ENCODE measurements at places on chromosomes 4 and X.

DNA sequence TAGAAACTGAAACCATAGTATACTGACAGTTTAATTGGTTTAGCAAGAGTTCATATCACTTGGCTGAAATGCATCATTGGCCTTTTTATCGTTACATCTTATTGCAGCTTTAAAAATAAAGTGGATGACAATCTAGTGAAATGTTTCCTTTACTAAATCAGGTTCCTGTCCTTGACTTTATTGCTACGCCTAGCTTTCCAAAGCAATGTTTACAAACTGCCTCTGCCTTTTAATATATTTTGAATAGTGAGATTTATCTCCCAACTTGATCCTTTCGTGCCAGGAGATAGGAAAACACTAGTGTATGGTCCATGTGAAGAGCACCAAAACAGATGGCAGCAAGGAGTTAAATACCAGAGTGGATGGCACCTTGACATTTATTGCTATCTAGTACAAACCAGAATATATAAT lies 67.0 kb downstream of the GPC3 start:
- no peak for DNase-seq

DNA sequence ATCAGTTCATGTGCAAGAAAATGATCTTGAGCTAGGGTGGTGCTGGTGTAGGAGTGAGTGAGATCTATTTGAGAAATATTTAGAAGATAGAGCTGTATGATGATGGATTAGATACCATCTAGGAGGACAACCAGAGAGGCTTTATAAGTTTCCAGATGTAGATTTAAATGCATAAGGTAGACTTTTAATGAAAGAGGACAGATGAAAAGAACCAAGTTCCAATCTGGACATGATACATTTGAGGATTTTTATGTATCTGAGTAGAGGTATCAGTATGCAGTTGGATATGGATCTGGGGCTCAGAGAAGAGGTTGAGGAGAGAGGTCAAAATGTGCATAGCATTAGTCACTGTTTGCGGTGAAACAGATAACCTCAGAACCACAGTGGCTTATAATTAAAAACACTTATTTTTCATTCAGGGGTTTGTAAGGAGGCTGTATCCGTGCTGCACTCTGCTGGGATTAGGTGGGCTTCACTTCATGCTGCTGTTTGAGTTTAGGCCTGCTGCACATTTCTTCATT lies 348.7 kb downstream of the BMPR1B start:
- DNase-seq = peak; percentile 36

GRCh38 chr4:24720436-24720835 lies 74.9 kb upstream of the SOD3 start:
- no peak for DNase-seq

- no peak for DNase-seq
Observed at GRCh38 chrX:94492541-94492940, 818.5 kb downstream of the FAM133A start.

DNA sequence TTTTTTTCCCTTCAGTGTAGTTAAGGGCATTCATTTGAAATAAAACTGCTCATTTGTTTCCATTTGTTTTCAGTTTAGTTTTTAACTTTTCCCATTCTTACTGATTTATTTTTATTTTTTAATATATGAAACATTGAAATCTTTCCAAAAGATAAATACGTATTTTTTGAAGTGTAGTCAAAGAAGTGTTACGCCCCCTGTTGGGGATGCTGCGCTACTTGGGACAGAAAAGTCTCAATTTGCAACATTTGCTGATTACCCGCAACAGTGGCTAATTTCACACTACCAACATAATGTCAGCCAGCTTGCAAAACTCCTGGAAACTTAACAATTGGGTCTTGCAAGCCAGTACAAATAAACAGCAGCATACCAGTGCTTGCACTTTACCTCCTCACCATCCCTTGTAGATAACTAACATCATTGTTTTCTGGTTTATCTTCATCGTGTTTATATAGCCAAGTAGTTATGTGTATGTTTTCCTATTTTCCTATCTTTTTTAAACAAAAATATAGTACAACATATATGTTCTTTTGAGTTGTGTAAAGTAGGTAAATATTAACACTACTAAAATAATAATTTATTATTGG lies 158.6 kb downstream of the STPG2 start:
- DNase-seq = no peak

DNA sequence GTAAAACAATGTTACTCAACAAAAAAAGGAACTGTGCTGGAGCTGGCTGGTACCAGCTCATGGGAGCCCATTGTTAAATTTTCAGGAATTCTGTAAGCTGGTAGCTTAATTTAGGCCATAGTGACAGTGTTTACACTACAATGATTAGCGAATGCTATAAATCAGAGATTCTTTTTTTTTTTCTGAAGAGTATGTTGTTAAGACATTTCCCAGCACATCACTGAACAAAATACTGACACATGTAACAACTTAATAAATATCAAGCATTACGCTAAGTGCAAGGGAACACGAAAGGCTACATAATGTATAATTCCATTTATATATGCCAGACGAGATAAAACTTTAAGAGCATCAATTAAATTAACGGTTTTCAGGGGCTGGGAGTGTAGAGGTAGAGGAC lies 4.4 kb downstream of the WDFY3 start:
- no peak for DNase-seq

DNA sequence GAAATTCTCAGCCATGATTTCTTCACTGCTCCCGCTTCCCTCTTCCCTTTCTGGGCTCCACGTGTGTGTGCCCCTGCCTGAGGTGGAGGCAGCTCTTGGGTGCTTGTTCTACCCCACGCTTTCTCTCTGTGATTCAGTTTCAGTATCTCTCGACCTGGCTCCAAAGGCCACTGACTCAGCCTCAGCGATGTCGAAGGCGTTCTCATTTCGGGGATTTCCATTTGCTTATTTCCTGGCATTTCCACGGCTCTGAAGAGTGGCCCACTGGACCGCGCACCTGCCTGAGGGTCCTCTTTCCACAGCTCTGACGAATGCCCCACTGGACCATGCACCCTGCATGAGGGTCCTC lies 52.4 kb downstream of the GAK start:
- DNase-seq = no peak

DNA sequence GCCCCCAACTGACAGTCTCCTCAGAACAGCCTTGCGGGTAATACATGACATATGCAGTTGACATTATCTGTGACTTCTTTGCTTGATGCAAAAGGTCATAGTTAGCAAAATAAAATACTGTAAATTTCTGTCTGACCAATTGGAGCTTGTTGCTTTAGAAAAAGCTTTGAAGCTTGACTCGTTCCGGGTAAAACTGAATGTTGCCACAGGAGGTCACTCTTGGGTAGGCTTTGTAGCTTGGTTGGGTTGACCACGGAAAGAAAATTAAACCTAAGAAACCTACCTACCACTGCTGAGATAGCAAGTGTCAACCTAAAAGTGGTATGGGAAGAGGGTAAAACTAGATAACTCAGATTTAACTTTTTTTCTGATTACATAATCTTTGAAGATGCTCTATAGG lies 23.2 kb downstream of the PRPS2 start:
- DNase-seq = peak; percentile 20

DNA sequence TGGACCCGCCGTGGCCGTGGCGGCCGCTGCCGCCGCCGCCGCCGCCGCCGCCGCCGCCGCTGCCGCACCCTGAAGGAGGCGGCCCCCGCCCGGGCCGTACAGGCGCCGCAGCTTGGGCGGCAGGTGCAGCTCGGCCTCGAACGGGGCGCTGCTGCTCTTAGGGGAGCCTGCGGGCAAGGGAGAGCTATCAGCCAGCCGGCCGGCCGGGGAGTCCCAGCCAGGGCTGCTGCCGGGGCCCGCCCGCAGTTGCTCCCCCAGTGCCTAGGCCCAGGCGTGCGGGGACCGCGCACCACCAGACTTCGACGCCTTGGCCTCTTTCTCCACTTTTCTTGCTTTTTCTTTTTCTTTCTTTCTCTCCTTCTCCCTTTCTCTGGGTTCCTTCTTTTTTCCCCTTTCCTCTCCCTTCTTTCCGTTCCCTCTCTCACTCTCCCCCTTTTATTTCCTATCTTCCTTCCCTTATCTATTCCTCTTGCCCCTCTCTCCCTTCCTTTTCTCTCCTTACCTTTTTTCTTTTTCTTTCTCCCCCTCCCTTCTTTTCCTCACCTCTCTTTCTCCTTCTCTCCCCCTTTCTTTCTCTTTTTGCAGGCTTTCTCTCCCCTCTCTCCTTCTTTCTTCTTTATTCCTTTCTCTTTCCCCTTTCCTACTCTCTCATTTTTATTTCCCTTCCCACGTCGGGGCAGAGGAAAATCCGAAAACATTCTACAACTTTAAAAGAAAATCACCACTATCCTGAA lies 2.0 kb downstream of the ARX start:
- no peak for DNase-seq

GRCh38 chr4:140186651-140187315 lies 32.8 kb upstream of the MAML3 start:
- DNase-seq = peak; percentile 33

- no peak for DNase-seq
Observed at GRCh38 chrX:2618516-2618915, 72.6 kb upstream of the CD99 start.

GRCh38 chrX:78643096-78643495 lies 16.0 kb downstream of the RTL3 start:
- DNase-seq = no peak

- peak; percentile 35 for DNase-seq
Observed at GRCh38 chr4:185256446-185256845, 47.0 kb downstream of the SNX25 start.

- DNase-seq = no peak
Observed at GRCh38 chr4:5084911-5085475, 33.7 kb downstream of the STK32B start.

DNA sequence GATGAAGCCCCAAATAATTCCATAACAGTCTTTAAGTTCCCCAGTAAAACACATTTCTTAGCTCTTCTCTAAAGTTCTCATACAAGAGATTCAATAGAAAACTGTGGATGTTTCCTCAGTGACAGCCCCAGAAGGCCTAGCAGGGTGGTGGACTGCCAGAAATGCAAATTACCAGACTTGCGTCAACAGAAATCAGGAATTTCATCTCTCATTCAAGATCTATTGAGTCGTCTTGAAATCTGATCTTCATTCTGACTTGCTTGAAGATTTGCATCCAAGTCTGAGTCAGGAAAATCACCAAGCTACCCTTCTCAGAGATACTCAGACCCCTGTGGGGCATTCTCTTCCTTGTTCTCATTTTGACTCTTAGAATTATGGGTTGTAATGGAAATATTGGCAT lies 68.9 kb upstream of the NDP start:
- DNase-seq = no peak

DNA sequence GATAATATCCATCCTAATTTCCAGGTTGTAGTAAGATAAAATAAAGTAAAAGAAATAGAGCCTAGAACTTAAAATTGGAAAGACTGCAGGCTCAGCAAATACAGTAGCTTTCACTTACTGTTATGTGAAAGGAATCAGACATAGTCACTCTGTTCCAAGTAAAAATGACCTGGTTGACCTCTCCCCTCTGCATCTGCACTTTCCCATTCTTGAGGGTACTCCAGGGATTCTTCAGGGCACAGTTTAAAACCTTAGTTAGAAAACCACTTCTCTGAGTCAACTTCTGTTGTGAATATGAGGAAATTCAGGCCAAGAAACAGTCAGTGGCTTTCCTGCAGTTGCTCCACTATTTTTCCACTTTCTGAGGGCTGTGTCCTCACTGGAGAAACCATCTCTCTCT lies 42.9 kb downstream of the FRAS1 start:
- DNase-seq = no peak

DNA sequence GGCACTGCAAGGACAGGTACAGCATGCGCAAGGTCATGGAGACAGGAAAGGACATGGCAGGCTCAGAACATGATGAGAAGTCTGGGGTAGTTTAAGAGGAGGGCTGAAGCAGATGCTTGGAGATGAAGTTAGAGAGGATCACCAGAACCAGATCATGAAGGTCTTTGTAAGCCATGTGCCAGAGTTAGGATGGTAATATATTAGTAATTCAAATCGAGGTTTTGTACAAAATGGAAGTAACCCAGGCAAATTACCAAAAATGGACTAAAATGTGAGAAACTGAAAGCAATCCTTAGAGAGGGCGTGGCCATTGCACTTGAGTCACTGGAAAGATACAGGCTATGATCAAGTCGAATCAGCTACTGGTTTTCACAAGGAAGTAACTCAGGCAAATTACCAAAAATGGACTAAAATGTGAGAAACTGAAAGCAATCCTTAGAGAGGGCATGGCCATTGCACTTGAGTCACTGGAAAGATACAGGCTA lies 13.5 kb downstream of the RXFP1 start:
- peak; percentile 71 for DNase-seq

- no peak for DNase-seq
Observed at GRCh38 chr4:122118243-122118642, 33.9 kb upstream of the BLTP1 start.

GRCh38 chrX:120549483-120550452 lies 11.0 kb downstream of the CUL4B start:
- peak; percentile 89 for DNase-seq

- DNase-seq = no peak
Observed at GRCh38 chrX:120331116-120331515, 19.9 kb upstream of the TMEM255A start.

DNA sequence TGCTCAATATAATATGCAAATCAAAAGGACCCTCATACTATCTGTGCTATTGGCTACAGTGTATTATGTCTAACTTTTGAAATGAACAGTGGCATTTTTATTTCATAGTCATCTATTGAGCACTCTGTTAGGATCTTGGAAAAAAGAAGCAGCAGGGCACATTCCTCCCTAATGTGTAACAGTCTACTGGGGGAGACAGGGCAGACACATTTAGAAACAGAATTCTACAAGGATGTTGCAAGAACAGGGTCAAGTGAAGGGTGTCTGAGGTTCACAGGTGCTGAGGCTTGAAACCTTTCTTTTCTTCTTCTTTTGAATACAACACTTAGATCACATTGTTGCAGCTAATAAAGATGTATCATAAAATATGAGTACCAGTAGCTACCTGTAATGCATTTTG lies 129.7 kb upstream of the SLC4A4 start:
- peak; percentile 67 for DNase-seq

DNA sequence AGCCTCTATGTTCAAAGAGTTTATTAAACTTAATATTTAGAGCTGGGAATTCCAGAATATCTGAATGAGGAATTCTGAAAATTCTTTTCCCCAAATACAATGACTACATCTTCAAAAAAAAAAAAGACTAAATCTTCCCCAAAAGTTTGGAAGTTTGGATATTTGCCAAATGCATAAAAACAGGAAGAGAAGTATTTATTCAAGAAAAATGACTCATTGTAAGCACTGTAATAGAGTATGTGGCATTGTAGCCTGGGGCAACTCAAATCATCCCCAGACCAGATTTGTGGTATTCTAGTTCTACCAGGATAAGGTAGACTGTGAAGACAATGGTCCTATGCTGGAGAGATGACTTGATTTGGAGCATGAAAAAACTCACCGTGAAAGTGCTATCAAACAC lies 78.5 kb upstream of the PDHA2 start:
- DNase-seq = no peak

DNA sequence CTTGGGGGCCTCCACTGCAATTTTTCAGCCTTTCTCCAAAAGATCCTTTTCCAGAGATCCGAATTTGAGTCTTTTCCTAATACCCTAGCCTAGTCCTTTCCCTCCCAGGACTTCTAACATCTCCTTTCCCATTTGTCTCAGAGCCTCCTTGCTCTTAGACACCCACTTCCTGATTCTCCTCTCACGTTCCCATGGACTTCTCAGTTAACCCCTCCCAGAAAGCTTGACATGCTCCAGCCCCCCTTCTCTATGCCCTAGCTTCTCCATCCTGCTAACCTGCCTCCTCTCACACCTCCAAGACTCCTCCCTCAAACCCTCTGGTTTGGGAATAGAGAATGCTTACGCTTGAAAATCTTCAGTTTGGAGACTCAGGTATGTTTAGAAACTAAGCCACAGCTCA lies 2.5 kb downstream of the UBA1 start:
- DNase-seq = no peak
